Hematopoietic multipotent progenitor cell treated with erythropoietin and hydrocortisone succinate and interleukin-3 and kit ligand, for 4 days (in vitro differentiated cells): ENCODE measurements at places on chromosomes 6 and 20.

- DNase-seq = peak; percentile 79
Measured at GRCh38 chr6:161186173-161186769, 87.6 kb downstream of the AGPAT4 start.

- no peak for DNase-seq
Measured at GRCh38 chr6:136466777-136467176, 83.4 kb downstream of the MAP7 start.

- DNase-seq = peak; percentile 34
Measured at GRCh38 chr6:90583179-90583835, 3.6 kb downstream of the MAP3K7 start.

DNA sequence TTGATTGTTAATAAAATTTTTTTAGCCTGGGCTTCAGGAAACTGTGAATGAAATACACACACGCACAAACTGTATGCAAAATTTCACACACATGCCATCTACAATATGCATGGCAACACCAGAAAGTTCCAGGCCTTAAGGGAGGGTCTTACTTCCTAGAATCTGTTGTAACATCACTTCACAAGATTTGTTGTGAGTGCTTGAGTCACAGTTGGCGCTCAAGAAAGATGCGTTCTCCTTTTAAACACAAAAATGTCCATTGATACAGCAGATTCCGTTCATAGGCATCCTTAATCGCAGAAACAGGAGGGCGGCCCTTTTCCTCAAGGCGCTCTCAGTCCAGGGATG is 485 bp upstream of the RTF2 start:
- no peak for DNase-seq

DNA sequence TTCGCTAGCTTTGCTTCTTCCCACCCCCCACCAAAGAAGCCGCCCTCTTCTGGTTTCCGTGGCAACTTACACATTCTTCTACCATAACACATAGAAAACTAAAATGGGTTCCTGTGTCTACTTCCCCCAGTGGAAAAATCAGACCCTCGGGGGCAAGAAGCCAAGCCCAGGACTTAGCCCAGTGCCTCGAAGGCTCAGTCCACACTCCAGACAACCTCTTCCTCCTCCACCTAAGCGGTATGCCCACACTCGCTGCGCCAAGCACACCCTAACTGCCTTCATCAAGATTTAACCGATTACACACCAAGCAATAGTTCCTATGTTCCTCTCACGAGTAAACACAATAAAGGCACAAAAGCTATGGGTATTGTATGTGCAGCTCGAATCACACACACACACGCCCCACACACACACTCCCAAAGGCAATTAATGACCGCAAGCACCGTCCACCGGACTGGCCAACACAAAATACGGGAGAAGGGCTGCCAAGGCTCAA is 537 bp downstream of the PPIL4 start:
- DNase-seq = peak; percentile 86

DNA sequence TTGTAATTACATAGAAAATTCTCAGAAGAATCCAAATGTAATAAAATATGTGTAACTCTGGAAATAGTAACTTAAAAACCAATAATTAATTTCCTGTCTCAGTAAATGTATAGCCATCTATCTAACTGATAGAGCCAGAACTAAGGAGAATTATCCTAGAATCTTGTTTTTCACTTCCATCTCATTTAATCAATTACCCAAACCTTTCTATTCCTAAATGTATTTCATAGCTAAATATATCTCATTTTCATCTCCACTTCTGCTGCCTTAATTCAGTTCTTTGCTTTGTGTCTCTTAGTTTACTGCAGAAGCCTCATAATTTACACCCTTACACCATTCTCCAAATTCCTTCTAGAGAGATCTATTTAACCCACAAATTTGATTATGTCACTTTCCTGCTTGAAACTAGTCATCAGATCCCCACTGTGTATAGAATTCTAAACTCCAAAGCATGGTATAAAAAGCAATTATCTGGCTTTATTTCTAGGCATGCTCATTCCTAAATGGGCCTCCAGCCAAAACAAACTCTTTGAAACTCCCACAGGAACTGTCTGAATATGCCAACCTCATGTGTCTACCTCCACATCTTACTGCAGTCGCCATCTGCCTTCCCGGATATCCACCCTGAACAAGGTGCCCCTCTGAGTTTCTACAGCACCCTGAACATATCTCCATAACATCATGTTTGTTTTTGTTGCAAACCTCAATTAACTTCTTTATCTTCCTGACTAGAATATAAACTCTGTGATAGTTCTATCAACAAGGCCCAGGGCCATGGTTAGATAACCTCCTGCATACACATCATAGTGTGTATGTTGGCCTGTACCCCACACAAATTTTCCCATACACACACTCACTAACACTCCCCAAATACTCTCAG is 70.5 kb upstream of the ADTRP start:
- no peak for DNase-seq

DNA sequence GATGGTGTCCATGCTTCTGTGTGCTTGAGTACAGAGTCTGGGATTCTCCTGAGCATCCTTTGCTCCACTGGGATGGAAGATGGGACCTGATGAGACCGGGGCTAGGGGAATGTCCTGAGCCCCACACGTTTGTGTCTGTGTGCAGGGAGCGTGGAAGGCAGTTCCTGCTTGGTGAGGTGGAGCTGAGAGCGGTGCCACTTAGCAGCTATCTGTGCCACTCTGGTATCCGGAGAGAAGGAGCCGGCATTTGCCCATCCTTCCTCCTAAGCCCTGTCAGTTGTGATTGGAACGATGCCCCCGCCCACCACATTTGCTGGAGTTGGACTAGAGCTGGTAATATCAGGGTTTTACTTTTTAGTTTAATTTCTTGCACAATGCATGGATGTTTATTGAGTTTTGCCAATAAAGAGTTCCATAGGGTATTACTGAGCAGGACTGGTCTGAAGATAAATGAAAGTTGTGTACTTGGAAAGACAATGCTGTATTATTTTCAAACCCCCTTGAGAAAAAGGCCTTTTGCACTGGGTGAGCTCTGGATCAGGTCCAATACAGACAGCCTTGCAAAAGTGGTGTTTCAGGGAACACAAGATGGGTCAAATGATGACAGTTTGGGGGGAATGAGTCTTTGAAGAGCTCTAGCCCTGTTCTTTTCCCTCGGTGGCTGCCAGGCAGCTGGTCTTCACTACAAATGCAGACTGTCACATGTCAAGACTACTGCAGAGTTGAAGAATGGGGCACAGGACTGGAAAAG is 130.8 kb downstream of the SYCP2 start:
- no peak for DNase-seq

- DNase-seq = no peak
Measured at GRCh38 chr6:90157441-90157840, 139.2 kb downstream of the BACH2 start.
